ENCODE measurements at places on chromosomes 1 and 21.

DNA sequence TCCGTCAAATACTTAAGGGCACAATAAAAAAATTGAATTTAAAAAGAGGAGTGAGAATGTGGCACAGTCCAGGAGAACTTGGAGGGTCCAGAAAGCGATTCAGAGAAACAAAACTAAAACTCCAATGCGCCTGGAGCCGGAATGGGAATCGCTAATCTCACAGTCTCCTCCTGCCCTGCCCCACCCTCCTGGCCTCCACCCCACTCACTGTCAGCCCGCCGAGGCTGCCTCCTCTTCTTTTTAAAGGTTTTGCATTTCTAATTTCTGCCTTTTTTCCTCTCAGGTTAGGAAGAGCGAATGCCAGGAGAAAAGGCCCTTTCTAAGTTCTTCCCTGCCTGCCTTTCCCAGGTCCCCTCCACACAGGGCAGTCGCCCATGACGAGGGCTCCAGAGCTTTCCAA is 135.3 kb downstream of the ZBTB18 start:
- no peak for DNase-seq

- no peak for DNase-seq
Measured at GRCh38 chr1:46187106-46187869, 10.9 kb downstream of the POMGNT1 start.

DNA sequence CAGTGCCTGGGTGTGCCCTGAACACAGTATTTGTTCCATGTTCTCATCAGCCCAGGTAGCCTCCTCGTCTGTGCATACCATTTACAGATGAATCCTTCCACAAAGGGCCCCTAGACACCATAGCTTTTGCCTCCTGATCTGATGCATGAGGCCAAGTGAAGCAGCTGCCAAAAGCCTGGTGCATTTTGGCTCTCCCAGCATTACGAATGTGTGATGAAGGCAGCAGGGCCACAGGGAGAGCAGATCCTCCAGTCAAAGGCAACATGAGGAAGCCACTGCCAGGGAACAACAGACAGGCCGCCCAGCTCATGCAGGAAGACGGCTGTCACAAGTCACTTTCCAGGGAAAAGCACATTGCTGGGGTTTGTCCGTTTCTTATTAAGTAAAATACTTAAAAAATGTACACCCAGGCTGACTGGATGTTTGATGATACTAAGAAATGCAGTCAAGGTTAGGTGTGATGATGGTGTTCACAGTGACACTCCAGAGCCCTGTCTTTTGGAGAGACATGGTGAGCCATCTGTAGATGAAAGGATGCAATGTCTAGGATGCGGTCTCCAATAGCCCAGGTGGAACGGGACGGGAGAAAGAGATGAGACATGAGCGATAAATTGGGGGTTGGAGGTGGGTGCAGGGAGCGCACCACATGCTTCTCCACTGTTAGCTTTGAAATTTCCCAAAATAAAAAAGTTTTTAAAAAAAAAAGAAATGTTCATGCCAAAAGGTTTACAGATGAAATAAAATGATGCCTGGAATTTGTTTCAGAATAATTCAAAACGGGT is 48.7 kb downstream of the NPHP4 start:
- no peak for DNase-seq

DNA sequence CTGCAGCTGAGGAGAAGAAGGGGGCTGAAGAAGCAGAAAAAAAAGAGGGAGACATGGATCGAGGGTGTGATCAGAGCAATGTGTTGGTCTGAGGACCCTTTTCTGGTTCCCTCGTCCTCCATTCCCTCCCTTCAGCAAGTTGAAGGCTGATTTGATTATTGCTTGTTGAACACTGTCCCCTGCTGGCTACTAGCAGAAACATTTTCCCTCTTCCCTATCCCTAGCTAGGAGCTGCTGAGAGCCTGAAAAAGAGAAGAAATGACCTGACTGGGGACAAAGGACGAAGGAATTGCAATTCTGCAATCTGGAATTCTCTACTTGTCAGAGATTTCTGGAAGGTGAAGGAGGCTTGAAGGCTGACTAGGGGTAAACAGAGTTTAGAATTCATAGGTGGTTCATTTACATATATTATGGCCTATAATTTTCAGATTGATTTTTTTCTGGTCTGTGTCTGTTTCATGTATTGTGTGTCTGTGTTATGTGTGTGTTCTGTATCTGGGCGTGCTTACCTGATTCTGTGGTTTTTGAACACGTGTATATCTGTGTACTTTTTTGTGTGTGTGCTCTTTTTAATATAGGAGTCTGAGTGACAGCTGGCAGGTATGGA is 9.8 kb downstream of the NHLH1 start:
- no peak for DNase-seq

GRCh38 chr1:115807723-115808122 is 33.2 kb downstream of the NHLH2 start:
- peak; percentile 3 for DNase-seq

- DNase-seq: no peak
Measured at GRCh38 chr1:9080705-9081291, 11.4 kb upstream of the SLC2A5 start.

GRCh38 chr1:2556678-2557481 is 709 bp downstream of the TNFRSF14 start:
- DNase-seq: no peak

GRCh38 chr1:5814046-5814619 is 178.1 kb downstream of the NPHP4 start:
- no peak for DNase-seq

DNA sequence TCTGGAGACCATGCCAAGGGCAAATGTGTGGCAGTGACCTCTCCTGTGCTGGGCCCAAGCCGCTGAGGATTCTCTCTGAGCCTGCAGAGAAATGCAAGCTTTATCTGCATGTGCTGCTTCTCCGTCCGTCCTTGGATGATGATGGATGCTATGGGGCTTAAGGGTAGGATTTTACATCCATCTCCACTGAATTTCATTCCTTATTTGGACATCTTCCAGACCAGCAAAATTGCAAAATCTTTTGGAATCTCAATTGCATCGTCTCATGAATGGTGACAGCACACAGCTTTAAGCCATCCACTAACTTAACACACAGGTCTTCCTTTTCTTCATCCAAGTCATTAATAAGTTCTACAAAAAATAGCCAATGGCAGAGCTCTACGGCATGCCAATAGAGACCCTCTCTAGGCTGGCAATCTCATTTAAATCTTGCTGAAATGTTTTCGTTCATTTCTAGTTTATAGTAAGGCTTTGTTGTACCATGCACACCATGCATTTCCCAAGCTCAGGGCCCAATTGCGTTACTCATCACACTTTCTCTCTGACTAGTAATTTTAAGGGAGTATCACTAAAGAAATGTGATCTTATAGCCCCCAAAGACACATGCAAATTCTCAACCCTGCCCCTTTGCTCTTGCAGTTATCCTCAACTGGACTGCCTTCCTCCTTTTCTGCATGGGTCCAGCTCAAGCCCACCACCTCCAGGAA is 11.1 kb downstream of the BATF3 start:
- DNase-seq: no peak

GRCh38 chr1:48031676-48032075 is 34.5 kb upstream of the TRABD2B start:
- no peak for DNase-seq

DNA sequence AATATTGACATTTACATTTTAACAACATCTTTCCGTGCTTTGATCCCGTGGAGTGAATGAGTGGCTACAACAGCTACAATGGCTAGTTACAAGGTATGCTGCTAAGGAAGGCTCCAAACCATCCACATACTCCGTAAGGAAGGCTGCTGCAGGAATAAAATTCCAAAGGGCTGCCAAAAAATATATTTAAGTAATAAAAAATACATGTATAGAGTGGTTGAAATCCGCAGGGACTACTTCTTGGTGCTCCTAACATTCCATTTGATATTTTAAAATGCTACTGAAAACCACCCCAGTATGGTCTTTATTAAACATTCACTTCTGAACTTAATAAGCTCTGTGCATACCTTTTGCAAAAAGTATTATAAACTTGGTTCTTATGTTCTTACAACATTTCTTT is 25.3 kb downstream of the TNFSF4 start:
- no peak for DNase-seq

DNA sequence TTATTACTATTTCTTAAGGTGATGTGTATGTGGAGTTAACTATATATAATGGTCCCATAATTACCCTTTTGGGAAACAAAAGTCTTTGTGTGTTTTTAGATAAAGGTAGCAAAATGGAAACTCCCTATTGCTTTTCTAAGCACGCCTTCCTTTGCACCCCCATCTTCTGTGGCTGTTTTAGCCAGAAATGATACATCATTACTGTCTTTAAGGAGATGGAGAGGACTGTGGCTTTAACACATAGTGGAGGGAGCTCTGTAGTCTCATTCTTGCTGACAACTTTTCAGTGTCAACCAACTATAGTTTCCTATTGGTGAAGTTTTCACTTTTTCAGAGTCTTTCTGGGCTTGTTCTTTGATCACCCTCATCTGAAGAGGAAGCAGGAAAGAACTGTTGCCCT is 1.0 kb downstream of the APOBEC4 start:
- DNase-seq: no peak

DNA sequence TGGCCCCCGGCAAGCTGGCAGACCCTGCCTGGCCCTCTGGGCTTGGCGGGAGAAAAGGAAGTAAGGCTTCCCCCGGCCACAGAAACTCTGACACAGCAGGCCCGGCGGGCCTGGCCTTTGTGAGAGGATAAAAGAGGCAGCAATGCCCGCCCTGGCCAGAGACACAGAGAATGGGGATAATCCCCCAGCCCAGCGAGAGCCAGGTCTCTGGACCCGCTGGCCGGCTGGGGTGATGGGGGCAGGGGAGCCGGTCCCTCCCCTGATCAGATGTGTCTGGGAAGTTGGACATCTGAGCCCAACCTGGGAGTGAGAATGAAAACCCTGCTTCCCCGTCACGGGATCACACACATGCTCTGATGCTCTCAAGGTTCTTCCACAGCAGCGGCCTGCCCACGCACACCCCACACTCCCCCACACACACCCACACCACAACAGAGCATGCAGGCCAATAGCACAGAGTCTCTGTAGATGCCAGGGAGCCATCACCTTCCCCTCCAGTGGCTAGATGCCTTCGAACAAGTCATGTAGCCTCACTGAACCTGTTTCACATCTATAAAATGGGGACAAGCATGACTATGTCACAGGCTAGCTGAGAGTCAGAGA is 4.2 kb downstream of the RSPO1 start:
- DNase-seq: no peak

- DNase-seq: no peak
Measured at GRCh38 chr1:84758968-84759491, 68.8 kb upstream of the SSX2IP start.

DNA sequence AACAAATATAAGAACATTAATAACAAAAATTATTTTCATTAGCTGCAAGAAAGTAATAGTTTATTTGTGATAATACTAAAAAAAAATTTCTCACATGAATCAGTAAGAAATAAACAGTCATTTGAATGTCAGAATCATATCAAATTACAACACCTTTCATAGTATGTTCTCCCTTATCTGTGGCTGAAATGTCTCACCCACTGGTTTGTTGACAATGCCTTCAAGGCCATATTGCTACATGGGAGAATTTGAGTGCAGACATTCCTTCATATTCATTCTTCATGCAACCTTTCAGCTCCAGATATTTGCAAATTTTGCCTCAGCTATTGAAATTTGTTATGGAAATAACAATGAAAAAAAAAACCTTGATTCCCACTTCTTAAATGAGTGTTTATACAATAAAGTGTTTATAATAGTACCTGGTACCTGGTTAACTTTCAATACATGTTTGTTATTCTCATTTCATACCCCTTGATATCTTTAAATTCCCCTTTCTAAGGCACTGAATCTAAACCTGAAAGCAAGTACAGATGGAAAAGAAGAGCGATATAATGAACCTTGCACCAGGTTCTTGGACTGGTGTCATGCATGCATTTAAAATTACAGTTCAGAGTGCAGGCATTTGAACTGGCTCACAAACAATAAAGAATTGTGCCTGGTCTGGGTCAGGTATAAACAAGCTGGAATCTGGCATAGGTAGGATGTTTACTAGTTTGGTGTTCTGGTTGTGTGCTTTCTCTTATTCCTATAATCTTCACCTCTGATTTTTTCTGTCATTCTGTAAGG is 242.2 kb upstream of the ADGRL2 start:
- no peak for DNase-seq

- no peak for DNase-seq
Measured at GRCh38 chr1:18557621-18558465, 72.8 kb upstream of the PAX7 start.

- DNase-seq: peak; percentile 41
Measured at GRCh38 chr21:42002421-42002958, 7.7 kb downstream of the ZBTB21 start.

DNA sequence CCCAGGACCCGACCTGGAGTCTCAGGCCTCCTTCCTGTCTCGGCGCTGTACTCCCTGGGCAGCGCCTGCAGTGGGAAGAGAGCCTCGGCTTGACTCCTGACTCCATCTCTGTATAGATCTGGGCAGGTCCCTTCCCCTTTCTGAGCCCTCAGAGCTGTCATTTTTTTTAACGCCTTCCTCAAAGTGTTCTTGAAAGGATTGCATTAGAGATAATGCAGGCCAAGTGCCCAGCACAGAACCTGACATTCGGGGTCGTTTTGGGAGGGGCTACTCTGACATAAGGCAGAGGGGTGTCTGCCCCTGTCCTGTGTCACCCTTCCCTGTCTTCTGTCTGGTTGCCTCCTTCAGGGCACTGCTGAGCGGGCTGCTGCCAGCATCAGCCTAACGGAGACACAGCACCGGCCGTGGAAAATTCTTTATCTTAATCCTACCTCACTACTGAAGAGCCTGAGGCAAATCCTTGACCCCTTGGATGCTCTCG is 271.6 kb downstream of the TRABD2B start:
- DNase-seq: no peak

DNA sequence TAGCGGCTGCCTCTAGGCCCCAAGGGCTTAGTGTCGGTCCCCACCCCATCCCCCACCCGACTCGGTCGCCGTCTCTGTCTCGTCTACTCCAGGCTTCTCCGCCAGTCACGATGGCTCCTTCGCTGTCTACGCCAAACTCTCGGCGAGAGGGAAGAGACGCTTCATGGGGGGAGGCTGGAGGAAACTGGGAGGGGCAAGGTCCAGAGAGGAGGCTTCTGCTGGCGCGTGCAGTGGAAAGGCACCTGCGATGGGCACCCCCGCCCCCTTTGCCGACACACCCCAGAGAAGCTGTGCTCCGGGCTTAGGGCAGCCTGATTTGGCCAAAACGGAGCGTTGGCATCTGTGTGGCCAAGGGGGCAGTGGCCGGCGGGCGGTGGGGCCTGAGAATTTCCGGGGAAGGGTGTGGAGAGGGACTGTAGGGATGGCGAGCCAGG is 1.2 kb upstream of the CSMD2 start:
- no peak for DNase-seq

DNA sequence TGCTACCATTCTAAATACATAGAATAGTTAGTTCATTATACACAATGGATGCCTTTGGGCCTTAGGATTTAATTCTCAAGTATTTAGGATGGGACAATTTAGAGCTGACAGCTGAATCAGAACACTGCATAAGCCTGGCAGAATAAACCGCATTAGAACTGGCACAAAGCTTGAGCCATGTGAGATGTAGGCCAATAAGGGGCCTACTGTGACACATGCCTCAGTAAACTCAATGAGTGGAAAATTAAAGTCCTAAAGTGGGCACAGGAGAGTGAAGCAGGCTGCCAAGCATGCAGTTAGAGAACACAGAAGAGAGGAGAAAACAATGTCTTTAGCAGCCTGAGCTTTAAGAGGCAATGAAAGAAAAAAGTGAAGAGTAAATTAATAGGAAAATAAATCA is 24.3 kb downstream of the SCYL3 start:
- DNase-seq: no peak

All from T follicular helper cell (primary cell).